Stimulated activated naive CD8-positive, alpha-beta T cell treated with anti-CD3 and anti-CD28 coated beads, Interleukin-15, amount 100 ng/mL, for 72 hours (primary cell): ENCODE measurements at places on chromosomes 11 and 22.

DNA sequence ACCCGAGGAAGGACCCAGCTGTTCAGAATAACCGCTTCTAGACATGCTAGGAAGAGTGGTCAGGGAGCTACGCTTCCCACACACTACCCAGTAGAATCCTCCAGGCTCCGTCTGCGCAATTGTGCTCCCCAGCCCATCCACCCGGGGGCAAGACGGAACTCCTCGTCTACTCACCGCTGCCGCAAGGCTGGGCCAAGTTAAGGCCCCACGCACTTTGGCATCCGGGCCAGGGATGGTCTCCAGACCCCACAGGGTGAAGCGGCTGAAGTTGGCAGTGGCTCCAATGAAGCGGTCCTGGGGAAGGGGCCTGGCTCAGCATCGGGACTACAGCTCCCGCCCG is 757 bp downstream of the RNASEH2C start:
- DNase-seq: peak; percentile 19

DNA sequence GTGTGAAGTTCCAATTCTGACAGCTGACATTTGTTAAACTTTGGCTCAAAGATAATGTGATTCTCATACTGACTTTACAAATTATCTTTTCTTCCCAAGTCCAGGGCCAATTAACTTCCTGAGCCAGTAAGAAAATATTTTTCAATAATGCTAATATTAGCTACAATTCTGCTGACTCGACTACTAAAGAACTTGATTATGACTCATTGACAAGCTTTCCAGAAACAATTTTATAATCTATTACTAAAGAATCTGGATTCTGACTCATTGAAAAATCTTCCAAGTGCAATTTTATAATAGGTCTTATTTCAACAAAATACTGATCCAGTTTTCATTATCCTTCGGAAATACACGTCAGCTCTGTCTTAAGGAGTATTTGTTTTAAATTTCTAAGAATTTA is 12.9 kb upstream of the XKR3 start:
- DNase-seq: no peak

DNA sequence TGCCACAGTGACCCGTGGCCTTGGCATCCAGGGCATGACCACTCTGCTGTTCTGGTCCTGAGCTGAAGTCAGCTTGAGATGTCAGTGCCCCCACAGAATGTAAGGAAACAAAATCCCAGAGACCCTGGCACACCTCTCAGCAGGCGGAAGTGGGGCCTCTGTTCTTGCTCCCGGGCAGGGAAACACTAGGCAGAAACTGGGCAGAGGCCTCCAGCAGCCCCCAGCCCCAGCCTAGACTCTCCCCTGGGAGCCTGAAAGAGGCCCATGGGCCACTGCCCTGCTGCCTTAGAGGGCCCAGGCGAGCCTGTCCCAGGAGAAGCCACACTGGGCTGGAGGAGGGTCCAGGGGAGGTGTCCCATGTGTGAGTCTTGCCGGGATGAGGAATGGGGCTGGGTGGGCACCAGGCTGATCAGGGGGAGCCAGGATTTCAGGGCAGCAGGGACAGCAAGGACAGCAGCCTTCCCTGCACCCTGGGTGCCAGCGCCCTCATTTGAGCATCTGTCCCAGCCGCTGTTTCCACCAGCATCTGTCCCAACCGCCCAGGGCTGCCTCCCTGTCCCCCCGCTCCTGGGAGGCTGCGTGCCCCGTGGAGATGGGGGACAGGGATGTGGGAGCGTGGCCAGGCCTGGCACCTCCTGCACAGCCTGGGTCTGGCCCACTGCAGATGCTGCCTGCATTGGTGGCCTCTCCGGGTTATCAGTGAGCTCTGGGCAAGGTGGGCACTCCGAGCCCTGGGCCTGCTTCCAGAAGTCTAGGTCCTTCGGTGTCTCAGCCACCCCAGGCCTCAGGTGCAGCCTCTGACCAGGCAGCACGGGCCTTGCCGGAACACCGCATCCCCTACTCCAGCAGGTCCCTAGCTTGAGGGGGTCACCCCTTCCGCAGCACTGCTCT is 1072.4 kb downstream of the BRD1 start:
- no peak for DNase-seq

GRCh38 chr11:45104006-45104789 is 42.2 kb upstream of the PRDM11 start:
- no peak for DNase-seq

DNA sequence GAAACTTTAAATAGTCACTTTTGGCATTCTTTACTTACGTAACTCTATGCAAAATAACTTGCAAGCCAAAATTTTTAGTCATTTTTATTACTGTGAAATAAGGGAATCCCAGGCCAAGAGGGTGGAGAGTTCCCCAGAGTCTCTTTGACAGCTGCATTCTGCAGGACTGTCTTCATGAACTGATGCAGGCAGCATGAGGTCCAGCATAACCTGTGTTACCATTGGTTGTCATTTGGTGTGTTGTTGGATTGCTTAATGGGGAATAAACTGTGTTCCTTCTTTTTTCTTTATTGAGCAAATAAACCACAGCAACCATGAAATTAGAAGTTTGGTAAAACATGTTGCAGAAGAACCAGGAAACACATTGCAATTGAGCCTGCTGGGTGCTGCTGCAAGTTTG is 24.6 kb downstream of the MMP27 start:
- no peak for DNase-seq

- no peak for DNase-seq
Observed at GRCh38 chr11:132589791-132590190, 942.5 kb downstream of the OPCML start.

GRCh38 chr22:48666620-48667019 is 1161.1 kb downstream of the BRD1 start:
- no peak for DNase-seq

- no peak for DNase-seq
Observed at GRCh38 chr11:107695446-107695845, 16.4 kb downstream of the SLN start.

GRCh38 chr11:75229466-75229865 is 11.1 kb upstream of the TPBGL start:
- no peak for DNase-seq

GRCh38 chr11:67521924-67522323 is 1.3 kb downstream of the CABP2 start:
- no peak for DNase-seq

GRCh38 chr11:94133752-94134151 is 5.1 kb downstream of the PANX1 start:
- DNase-seq: no peak

- no peak for DNase-seq
Observed at GRCh38 chr11:117866526-117866925, 9.9 kb downstream of the FXYD6 start.

- DNase-seq: no peak
Observed at GRCh38 chr22:24247011-24247507, 2.2 kb upstream of the GGT5 start.

GRCh38 chr11:113546757-113547507 is 71.7 kb upstream of the DRD2 start:
- no peak for DNase-seq

- no peak for DNase-seq
Observed at GRCh38 chr11:16825968-16826367, 87.5 kb downstream of the C11orf58 start.

DNA sequence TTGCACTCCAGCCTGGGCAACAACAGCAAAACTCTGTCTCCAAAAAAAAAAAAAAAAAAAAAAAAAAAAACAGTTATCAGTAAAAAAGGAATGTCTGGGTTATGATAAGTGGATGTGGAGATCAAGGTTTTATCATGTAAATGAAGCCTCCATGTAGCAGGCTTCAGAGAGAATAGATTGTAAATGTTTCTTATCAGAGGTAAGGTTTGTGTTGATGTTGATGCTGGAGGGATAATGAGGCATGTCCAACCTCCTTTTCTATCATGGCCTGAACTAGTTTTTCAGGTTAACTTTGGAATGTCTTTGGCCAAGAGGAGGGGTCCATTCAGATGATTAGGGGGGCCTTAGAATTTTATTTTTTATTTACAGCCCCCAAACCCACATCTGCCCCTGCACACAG is 35.4 kb upstream of the TREH start:
- DNase-seq: no peak

- DNase-seq: no peak
Observed at GRCh38 chr11:45560155-45560912, 105.1 kb downstream of the CHST1 start.

DNA sequence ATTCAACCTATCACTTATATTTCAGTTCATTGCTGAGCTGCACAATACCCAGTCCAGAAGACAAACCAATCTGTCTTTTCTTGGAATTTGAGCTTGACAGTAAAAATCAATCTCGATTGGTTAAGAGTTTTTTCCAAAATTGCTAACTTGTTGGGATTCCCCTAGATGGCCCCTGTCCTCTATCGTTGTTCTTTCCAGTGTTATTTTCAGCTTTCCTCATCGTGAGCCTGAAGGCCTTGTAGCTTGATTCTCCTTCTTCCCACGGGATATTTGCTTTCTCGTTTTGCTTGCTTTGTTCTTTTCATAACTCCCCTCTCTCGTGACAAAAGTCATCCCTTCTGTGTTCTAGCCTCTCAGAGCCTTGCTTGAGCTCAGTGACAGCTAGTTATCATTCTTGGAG is 3.1 kb downstream of the OR8B8 start:
- DNase-seq: no peak
